ENCODE measurements at places on chromosomes 7 and 10.

GRCh38 chr7:135162382-135163001, 8.0 kb downstream of the CYREN start:
- H3K36me3 ChIP-seq = peaks cover 13% of the 10 kb centered on the region
- no peaks in the 10 kb centered on the region for H3K27me3 ChIP-seq
- peaks cover 66% of the 10 kb centered on the region for H3K4me1 ChIP-seq
- DNase-seq = no peak

DNA sequence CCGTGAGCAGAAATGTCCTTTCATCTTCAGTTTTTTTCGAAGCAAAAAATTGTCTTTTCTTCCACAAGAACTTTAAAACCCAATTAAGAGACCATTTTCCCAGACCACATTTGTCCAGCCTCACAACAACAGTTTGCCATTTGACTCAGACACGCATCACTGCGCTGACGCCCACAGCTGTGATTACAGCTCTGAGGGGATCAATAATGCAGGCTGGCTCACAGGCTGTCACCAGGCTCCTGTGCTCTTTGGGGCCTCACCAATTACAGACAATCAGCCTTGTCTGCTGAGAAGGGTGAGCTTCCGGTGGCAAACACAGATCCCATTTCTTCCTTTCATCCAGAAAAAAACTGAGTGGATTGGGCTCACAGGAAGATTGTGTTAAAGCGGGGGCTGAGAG, 33.3 kb downstream of the DDC start:
- no peak for DNase-seq
- H3K27ac ChIP-seq = no peak overlapping the region
- peaks cover 36% of the 10 kb centered on the region for H3K4me1 ChIP-seq
- H3K4me3 ChIP-seq = peak overlapping the region; percentile 74
- no peaks in the 10 kb centered on the region for H3K36me3 ChIP-seq
- peaks cover 35% of the 10 kb centered on the region for H3K27me3 ChIP-seq

DNA sequence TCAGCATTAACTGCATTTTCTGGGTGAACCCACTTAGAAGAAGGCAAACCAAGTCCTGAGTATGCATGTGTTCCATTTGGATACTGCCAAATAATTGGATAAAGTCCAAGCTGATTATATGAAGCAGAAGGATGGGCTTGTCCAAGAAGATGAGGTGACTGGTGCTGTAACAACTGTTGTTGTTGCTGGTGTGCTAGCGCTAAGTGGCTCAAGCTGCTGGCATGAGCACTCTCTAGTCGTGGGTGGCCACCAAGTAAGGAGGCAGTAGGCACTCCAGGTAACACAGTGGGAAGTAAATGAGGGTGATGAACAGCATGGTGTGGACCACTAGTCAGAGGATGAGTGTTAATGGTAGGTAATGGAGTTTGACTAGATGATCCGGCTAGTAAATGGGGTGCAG, 80.4 kb downstream of the NRBF2 start:
- no peak overlapping the region for H3K4me3 ChIP-seq
- no peaks in the 10 kb centered on the region for H3K27me3 ChIP-seq
- DNase-seq = no peak
- peaks cover 36% of the 10 kb centered on the region for H3K4me1 ChIP-seq
- peaks cover 12% of the 10 kb centered on the region for H3K36me3 ChIP-seq

DNA sequence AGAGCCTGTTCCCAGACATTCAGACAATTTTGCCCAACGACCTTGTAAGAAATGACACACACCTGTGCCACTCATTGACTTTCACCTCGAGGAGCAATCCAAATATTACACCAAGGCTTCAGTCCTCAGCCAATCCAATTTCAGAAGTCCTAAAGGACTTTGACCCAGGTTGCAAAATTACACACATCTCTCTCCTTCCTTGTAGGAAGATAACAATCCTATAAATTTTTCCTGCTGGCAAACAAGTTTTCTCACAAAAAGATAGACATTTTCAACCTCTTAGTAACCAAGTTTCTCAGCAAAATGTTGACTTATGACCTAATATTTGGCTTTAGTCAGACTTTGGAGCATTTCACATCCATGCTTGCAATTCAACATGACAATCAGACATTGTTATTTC, 745.0 kb downstream of the GRID1 start:
- H3K4me1 ChIP-seq = peaks cover 1% of the 10 kb centered on the region
- DNase-seq = no peak
- H3K27me3 ChIP-seq = no peaks in the 10 kb centered on the region

GRCh38 chr7:38748056-38748610, 117.0 kb upstream of the AMPH start:
- no peaks in the 10 kb centered on the region for H3K27me3 ChIP-seq
- DNase-seq = no peak
- H3K27ac ChIP-seq = no peak overlapping the region
- peaks cover 26% of the 10 kb centered on the region for H3K4me1 ChIP-seq

DNA sequence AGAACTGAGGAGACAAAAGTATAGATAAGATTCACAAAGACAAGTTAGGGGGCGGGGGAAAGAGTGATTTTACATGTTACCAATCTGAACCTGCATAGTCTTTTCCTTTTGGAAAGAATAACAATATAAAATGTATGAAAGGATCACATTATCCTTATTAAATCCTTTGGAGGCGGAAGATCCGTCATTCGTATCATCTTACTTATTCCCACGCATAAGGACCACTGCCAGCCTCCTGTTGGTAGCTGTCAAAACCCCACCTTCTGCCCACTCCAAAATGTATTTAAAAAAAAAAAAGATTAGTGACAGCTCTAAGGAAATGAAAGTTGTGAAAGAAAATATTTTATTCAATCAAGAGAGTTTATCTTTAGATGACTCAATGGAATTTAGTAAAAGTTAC, 821.0 kb upstream of the CELF2 start:
- H3K27ac ChIP-seq = no peak overlapping the region
- H3K4me1 ChIP-seq = no peaks in the 10 kb centered on the region
- no peak for DNase-seq
- H3K36me3 ChIP-seq = no peaks in the 10 kb centered on the region
- no peak overlapping the region for H3K4me3 ChIP-seq

DNA sequence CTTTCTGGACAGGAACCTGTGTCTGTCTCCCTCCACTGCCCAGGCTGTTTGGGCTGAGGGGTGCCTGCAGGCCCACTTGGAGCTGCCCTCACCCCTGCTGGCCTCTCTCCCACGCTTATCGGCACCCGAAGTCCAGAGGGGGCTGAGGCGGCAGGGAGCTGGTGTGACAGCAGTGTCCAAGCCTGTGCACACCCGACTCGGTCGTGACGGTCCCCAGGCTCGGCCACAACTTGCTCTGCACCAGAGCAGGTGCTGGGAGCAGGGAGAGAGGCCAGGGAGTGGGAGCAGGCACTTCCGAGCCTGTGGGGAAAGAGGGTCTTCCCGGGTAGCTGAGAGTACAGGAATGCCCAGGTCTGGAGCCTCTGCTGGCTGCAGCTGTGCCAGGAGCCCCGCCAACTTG, 23.0 kb downstream of the INPP5F start:
- H3K27me3 ChIP-seq = no peaks in the 10 kb centered on the region
- DNase-seq = no peak
- no peak overlapping the region for H3K27ac ChIP-seq
- no peak overlapping the region for H3K4me3 ChIP-seq
- H3K4me1 ChIP-seq = peaks cover 27% of the 10 kb centered on the region

- H3K4me1 ChIP-seq = peaks cover 17% of the 10 kb centered on the region
- H3K27me3 ChIP-seq = peaks cover 9% of the 10 kb centered on the region
- H3K4me3 ChIP-seq = peak overlapping the region; percentile 39
- DNase-seq = peak; percentile 68
- no peaks in the 10 kb centered on the region for H3K36me3 ChIP-seq
Measured at GRCh38 chr7:141053626-141054025, 20.2 kb upstream of the TMEM178B start.

DNA sequence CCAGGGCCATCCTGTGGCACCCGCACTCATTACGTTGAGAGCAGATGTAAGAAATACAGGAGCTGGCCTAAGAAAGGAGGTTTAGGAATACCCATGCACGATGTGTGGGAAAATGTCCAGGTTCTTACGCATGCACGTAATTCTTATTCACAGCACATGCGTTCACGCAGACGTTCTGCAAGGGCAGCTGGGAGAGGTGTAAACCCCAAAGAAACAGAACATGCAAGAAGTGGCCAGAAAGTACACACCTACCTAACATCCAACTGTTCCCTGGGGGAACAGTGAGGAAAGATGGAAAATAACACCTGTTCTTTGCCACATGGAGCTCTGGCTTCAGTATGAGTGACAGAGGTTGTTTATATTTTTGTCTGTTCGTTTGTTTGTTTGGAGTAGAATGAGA, 285.6 kb downstream of the PRPF18 start:
- H3K36me3 ChIP-seq = no peaks in the 10 kb centered on the region
- H3K4me3 ChIP-seq = no peak overlapping the region
- H3K4me1 ChIP-seq = peaks cover 10% of the 10 kb centered on the region
- no peak for DNase-seq
- H3K27ac ChIP-seq = no peak overlapping the region
- peaks cover 13% of the 10 kb centered on the region for H3K27me3 ChIP-seq

GRCh38 chr10:80771902-80772555, 234.3 kb downstream of the SH2D4B start:
- H3K4me3 ChIP-seq = no peak overlapping the region
- DNase-seq = no peak
- no peak overlapping the region for H3K27ac ChIP-seq

DNA sequence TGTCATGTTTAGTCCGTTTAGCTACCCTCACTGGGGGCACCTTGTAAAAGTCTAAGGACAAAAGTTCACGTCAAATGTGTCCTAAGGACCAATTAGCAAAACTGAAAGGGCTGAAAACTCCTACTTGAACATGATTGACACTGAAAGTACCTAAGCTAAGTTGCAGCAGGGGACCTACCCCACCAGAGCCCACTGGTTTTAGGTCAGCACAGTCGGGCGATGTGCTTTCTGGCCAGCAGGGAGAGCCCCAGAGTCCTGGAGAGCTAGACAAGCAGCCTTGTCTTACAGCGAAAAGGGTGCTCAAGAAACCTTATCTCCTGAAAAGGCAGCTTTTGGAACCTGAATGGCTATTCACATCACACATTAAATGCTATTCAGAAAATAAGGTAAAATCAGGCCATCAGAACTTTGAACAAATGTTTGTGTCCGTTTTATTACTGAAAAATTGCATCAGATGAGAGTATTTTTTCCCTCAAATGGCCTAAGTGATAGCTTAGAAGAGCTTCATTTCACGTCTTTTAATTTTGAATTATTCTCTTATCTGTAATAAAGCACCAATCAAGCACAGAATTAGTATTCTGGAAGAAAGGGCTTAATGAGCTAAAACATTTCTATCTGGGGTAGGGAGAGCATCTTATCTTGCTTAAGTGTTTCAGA, 52.2 kb upstream of the MKI67 start:
- peaks cover 3% of the 10 kb centered on the region for H3K36me3 ChIP-seq
- no peak overlapping the region for H3K4me3 ChIP-seq
- no peaks in the 10 kb centered on the region for H3K27me3 ChIP-seq
- H3K4me1 ChIP-seq = peaks cover 23% of the 10 kb centered on the region
- no peak overlapping the region for H3K27ac ChIP-seq

GRCh38 chr7:31044529-31044928, 7.6 kb upstream of the ADCYAP1R1 start:
- no peak for DNase-seq
- peaks cover 27% of the 10 kb centered on the region for H3K27me3 ChIP-seq
- no peaks in the 10 kb centered on the region for H3K36me3 ChIP-seq
- no peaks in the 10 kb centered on the region for H3K4me1 ChIP-seq

DNA sequence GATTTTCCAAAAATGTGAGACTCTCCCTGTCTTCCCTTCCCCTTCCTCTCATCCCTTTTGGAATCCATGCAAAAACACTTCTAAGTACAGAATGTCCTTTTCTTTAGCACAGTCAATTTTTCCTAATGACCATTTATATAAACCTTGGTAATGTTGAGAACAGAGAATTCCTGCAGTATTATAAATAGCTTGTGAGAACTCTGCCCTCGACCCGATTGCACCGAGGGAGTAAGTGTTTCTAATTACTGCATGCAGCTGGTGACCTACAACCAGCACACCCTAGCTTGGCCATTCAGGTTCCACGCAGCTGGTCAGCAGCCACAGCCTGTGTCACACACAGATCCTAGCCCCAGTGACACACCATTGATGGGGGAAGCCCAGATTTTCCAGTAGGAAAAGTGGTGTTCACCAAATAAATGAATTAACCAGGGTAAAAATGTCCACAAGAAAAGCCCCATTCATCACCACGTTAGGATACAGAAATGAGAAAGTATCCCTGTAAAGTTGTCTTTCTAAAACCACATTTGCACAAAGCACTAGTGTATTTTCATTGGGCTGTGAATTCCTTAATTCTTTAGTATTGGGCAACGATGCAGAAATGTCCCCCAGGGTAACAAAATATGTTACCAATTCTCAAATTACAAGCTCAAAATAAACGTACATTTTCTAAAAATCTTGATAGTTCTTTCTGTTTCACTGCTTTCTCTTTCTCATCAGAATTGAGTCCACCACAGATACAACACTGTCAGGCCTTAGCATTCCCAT, 499.0 kb upstream of the KLF6 start:
- peaks cover 12% of the 10 kb centered on the region for H3K4me1 ChIP-seq
- no peak for DNase-seq
- H3K4me3 ChIP-seq = no peak overlapping the region
- no peaks in the 10 kb centered on the region for H3K36me3 ChIP-seq
- H3K27me3 ChIP-seq = no peaks in the 10 kb centered on the region
- H3K27ac ChIP-seq = no peak overlapping the region

DNA sequence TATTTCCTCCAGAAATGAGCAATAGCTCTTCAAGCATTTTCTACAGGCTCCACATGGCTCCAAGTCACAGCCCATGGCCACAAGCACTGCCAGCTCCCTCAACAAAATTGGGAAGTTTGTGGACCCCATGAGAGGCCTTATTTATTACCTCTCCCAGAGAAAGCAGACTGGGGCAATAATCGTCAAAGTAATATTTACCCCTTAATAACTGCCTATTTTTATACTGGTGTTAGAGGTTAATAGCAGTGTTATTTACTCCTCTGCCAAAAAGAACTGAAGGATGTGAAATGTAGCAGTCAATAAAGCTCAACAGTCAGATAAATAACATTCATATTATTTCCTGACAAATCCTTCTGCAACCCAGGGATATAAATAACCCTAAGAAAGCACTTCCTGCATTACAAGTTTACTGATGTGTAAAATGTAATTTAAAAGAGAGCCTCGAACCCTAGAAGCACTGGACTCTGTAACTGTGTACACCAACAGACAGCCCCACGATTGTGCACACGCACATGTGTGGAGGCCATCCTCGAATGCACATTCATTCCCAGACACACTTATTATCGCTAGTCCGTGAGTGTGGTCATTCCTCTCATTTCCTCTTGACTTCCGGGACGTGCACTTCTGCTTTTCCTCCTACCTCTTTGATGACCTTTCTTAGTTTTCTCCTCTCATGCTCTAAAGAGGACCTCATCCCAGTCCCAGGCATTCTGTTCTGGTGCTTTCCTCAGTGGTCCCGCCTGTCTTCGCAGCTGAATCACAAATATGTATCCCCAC, 157.4 kb downstream of the EVX1 start:
- H3K27me3 ChIP-seq = peaks cover 12% of the 10 kb centered on the region
- no peak overlapping the region for H3K4me3 ChIP-seq
- no peak overlapping the region for H3K27ac ChIP-seq
- DNase-seq = no peak
